ENCODE measurements at places on chromosomes 5 and 9.

- DNase-seq, result no peak
These were observed 69.9 kb downstream of the PSAT1 start for GRCh38 chr9:78366827-78367226.

DNA sequence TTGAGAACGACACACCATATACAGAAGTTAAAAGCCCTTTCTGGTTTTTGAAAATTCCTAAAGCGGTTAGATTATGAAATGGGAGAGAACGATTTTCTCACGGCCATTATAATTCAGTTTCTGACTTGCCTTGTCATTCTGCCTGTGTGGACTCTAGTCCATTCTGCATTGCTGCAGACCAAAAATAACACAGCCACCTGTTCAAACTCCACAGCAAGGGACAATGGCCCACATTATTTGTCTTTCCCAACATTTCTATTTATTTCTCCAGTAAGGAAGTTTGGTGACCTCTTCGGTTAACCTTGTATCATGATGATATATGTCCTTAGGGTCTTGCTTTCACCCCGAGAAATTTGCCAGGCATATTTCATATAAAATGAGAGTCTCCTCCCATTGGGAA lies 497.7 kb downstream of the BRINP1 start:
- no peak for DNase-seq

DNA sequence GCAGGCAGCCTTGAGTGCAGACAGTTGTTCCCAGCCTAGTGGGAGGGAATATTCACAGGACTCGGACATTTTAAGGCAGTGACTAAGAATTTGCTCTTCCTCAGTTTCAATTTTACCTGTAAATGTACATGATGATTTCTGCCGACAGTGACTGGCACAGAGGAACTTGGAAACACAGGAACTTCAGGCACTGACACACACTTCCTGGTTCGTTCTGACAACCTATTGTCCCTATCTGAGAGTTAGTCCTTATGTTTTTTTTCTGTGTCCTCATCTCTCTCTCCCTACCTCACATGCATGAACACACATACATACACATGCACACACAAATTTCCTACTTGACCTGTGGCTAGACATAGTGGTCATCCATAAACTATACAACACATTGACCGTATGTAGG lies 89.4 kb upstream of the CD180 start:
- DNase-seq, result no peak

GRCh38 chr5:167998148-167998767 lies 293.2 kb upstream of the WWC1 start:
- no peak for DNase-seq

GRCh38 chr5:56039985-56040384 lies 45.2 kb upstream of the IL6ST start:
- no peak for DNase-seq

- no peak for DNase-seq
These were observed 142.2 kb downstream of the PLCXD3 start for GRCh38 chr5:41368158-41368557.

GRCh38 chr9:114722937-114723620 lies 41.1 kb upstream of the TEX48 start:
- no peak for DNase-seq

GRCh38 chr9:72751541-72751940 lies 201.3 kb downstream of the ALDH1A1 start:
- no peak for DNase-seq

DNA sequence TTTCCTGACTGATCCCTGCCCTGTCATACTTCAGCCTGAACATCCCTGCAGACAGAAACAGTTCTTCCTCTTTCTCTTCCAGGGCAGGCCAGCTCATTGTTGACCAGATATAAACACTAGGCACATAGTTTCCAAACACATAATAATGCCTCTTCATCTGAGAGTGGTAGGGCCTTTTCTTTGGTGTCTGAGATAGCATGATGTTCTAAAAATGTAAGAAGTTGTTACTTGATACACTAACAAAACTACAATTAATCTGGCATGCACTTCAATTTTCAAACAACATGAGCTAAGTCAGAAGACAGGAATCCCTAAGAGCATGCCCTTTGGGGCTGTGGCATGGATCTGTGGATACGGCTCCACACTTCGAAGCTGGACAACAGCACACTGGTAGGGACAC lies 246.6 kb downstream of the SPOCK1 start:
- DNase-seq, result no peak

DNA sequence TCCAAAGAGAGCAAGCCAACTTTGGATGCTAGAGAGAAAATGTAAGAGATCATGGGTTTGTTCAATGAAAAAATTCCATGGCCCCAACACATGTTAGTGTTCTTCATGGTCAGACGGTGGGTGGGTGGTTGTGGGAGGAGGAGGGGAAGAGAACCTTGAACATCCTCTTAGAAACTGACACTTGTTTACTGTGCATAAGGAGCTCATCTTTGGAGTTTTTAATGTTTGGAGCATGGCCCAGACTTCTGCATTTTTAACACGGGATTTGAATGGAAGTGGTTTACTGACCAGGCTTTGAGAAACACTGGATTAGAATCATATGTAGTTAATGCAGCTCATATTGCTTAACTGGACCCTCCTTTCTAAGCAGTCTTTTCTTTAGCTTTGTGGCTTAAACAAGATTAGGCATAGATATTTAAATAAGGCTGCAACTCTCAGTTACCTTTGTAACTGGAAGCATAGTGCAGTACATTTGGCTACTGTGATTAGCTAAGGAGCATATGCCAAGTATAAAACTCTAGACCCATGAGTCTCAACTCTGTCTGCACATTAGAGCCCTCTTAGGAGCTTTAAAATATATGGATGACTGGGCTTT lies 60.1 kb downstream of the FOCAD start:
- DNase-seq, result no peak

GRCh38 chr9:82519332-82519731 lies 530.8 kb downstream of the SPATA31D1 start:
- peak; percentile 56 for DNase-seq

GRCh38 chr5:154191467-154192261 lies 1.1 kb downstream of the GALNT10 start:
- DNase-seq, result peak; percentile 36
